Stimulated activated naive CD4-positive, alpha-beta T cell treated with Interleukin-2 at 50 U/mL for 16 hours (primary cell): ENCODE measurements at places on chromosomes 2 and 18.

DNA sequence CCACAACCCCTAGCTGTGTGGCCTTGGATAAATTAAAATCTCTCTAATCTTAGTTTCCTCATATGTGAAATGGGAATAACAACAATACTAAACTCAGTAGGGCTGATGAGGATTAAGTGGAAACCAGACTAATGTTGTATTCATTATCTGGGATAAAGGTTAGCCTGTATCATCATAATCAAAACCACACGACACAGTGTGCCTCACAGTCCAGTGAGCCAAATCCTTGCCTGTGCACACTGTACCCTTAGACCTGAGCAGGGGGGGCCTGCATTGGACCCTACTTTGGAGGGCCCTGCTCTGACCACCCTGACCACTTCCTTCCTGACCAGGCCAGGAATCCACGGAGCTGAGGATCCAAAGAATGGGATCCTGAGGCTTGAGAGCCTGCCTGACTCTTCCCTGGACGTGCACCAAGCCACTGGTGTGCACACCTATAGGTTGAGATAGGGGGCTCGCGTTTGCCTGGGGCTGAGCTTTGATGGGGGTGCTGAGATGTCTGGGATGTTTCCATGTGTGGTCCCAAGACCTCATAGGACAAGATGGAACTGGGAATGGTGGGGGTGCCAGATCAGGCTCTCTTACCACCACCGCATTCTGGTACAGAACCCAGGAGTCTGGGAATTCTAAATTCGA, 69.7 kb downstream of the TGOLN2 start:
- no peak for DNase-seq

DNA sequence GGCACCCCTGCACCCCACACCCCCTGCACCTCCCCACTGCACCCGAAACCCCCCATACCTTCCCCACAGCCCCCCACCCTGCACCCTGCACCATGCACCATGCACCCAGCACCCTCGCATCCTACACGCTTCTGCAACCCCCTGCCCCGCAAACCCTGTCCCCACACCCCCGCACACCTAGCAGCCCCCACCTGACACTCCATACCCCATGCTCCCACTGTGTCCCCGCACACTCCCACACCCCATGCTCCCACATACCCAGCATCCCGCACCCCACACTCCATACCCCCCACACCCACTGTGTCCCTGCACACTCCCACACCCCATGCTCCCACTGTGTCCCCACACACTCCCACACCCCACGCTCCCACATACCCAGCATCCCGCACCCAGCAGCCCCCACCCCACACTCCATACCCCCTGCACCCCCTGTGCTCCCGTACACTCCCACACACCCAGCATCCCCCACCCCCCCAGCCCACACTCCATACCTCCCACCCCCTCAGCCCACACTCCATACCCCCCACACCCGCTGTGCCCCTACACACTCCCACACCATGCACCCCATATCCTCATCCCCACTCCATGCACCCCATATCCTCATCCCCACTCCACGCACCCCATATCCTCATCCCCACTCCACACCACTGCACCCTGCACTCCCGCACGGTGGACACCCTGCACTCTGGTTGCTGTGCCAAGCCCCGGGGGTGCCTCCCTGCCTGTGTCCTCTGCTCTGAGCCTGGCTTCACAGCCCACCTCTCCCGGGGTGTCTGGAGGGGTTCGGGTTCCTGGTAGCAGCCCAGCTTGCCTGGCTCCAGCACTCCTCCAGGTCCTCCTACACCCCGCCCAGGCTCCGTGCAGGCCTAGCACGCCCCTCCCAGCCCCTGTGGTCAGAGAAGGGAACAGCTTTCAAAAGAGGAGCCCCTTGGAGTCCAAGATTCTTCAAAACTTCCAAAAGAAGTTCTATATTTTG, 93.9 kb upstream of the CTDP1 start:
- DNase-seq, result no peak

GRCh38 chr2:27901234-27901633, 10.7 kb downstream of the BABAM2 start:
- peak; percentile 28 for DNase-seq

- DNase-seq, result no peak
Measured at GRCh38 chr2:207362716-207363115, 167.0 kb upstream of the CREB1 start.

GRCh38 chr2:28274911-28275685, 117.6 kb upstream of the FOSL2 start:
- no peak for DNase-seq

DNA sequence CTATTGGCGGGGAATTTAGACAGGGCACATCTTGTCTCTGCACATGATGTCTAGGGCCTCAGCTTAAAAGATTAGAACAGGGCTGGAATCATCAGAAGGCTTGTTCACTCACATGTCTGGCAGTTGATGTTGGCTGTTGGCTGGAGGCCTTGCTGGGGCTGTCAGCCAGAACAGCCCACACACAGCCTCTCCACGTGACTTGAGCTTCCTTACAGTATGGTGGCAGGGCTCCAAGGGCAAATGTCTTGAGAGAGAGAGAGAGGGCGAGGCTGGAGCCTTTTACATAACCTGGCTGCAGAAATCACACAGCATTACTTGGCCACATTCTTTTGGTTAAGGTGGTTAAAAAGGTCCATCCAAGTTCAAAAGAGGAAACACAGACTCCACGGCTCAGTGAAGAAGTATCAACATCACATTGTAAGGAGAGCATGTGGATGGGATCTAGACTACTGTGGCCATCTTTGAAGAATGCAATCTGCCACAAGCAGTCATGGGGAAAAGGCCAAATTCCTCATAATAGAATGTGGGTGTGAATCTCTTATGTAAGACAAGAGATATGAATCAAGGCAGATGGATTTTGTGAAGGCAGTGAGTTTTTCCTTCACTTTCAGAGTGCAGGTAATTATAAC, 30.4 kb downstream of the SRSF7 start:
- no peak for DNase-seq

DNA sequence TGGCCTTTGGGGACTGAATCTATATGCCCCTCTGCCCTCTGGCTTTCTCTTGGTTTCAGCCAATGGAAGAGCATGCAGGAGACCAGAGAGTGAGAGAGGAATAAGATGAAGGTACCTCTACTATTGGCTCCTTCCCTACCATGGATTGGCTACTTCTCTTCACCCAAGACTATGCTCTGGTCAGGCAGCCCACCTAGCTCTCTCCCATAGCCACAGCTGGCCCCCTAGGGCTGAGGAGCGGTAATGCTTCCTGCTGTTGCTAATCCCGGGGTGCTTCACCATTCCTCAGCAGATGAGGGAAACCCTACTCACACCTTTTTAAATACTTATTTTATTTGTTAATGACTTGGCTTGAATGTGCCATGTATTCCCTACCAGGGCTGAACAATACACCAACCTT, 142.4 kb downstream of the MREG start:
- DNase-seq, result no peak

DNA sequence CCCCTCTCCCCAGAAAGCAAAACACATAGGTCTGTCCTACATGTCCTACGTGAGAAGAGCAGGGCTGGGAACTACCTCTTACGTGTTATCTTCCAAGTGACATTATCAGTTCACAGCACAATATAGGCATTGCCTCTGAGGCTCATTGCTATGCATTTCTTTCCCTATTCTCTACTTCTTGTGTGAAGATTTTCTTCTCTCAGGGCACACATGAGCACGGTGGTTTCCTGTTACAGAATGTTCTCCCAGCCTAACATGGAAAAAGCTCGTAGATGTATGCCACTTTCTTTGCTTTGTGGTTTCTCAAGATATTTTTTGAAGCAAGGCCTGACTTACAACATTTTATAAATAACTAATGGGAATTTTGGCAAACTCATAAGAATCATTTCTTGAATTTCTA, 19.4 kb upstream of the DSC3 start:
- no peak for DNase-seq

DNA sequence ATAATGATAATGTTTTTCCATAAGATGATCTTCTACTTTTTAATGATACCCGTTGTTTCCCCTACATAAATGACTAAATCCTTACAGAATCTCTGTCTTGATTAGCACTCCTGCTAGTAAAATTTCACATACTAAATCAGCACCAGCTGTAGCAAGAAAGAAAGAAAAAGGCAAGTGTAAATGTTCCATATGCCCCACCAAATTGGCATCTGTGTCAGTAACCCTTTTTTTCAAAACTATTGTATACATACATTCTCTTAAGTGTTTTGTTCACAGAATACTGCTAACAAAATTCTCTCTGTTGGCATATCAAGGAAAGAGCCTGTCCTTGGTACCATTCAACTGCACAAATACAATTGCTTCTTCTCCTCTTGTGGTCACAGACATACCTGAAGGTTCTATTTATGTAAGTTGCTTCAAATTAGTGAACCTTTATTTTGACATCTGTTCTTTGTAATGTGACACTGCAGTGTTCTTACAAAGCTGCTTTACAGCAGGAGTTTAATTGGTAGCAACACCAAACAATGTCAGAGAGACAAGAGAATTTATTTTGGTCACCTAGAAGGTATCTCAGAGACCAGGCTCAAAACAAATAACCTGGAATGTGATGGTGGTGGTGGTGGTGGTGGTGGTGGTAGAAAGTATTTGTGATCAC, 641.9 kb downstream of the ZEB2 start:
- no peak for DNase-seq

DNA sequence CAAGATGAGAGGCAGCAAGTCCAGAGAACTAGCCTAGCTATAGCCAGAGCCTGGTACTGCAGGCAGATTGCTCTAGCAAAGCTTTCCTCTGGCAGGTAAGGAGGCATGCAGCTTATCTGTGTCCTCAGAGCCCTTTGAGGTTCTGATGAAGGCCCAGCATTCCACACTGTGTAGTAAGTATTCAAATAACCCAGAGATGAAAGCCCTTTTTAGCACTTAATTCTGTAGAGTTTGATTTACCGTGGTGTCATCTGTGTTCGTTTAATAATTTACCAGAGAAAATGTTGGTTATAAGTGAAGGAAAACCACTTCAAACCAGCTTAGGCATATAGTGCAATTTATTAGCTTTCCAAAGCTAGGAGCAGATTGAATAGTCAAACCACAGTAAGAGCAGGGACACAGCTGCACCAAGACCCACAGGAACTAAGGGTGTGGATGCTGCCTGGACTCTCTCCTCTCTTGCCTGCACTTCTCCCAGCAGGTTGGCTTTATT, 226.6 kb downstream of the BABAM2 start:
- no peak for DNase-seq

- no peak for DNase-seq
Measured at GRCh38 chr2:224999321-224999720, 42.9 kb downstream of the DOCK10 start.

- DNase-seq, result no peak
Measured at GRCh38 chr2:48332286-48332685, 197.7 kb upstream of the STON1 start.

DNA sequence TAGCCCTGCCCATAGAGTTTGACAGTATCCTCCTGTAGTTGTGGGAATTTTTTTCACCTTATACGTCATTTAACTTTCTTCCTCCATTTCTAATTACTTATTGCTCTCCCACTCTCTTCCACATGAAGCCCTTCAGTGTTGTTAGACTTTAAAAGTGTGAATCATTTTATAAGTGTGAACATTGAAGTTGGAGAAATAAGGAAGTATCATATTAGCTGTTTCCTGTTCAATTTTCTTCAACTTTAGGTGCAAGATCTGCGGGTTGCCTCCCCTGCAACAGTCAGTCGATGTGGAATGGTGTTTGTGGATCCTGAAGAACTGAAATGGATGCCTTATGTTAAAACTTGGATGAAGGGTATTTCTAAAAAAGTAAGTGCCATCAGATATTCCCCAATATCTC, 138.1 kb downstream of the DNAH6 start:
- DNase-seq, result no peak

- DNase-seq, result no peak
Measured at GRCh38 chr18:62525608-62526007, 2.8 kb downstream of the ZCCHC2 start.

DNA sequence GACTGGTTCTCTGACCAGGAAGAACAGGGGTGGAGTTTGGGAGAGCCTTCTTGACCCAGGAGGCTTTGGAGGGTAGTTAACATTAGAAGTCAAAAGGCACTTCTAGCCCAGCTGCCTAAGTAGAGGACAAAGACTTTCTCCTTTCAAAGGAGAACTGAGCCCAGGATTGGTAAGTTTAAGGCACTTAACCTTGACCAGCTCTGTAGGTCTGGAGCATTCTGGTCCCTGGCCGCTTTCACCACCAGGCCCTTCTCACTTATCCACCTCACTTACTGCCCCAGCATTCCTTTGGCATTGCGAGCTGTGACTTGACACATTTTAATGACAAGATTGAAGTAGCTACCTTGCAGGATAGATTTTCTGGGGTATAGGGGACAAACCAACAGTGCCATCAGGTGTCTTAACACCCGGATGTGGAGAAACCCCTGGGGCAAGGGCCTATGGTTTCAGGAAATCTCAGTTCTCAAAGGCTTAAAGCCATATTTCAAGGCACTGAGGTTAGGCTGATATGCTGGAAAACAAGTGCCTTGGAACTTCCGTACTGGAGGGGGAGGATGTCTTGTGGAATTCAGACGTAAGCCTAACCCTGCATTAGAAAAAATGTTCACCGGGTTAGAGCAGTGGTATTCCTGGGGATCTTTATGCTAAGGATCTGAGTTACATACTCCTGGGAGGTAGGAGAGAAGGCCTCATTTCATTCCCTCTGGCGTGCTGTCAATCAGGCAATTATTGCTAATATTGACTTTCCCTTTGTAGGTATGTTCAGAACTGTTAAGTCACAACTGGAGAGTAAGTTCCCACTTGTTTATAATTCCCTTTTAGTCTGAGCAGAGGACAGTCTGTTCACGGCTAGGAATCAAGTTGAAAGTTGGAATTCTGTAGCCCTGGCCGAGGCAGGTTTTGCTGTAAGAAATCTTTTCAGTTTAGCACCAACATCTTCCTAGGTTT, 4.3 kb downstream of the C2orf68 start:
- no peak for DNase-seq

- DNase-seq, result no peak
Measured at GRCh38 chr2:239938651-239939486, 86.3 kb downstream of the NDUFA10 start.

- DNase-seq, result no peak
Measured at GRCh38 chr2:56113382-56113975, 70.3 kb upstream of the CCDC85A start.

- peak; percentile 42 for DNase-seq
Measured at GRCh38 chr2:178530625-178531142, 50.4 kb downstream of the PLEKHA3 start.

DNA sequence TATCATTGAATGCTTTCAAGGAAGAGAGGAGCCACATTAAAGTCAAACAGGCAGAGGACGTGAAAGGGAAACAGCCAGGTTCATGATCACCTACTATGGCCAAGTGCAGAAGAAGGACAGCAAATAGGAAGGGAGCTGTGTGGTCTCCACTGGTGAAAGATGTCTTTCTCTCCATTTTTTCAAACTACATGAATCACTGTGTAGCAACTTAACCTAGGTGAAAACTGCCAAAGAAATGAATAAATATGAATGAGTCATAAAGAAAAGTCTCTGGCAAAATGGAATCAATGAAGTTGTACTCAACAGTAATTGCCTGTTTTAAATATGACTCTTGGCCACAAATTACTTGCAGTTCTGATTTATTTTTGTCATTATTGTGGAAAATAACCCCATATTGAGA, 452.6 kb upstream of the PKDCC start:
- DNase-seq, result no peak

- DNase-seq, result no peak
Measured at GRCh38 chr2:36773947-36774346, 77.4 kb downstream of the VIT start.

- DNase-seq, result no peak
Measured at GRCh38 chr2:101124643-101125366, 26.4 kb downstream of the TBC1D8 start.

- DNase-seq, result no peak
Measured at GRCh38 chr2:203824057-203824456, 43.5 kb upstream of the CTLA4 start.

- no peak for DNase-seq
Measured at GRCh38 chr2:168294409-168294808, 47.0 kb upstream of the STK39 start.

- no peak for DNase-seq
Measured at GRCh38 chr2:42796427-42797248, 4.3 kb upstream of the HAAO start.
